ENCODE measurements at places on chromosomes 7 and 10. TPM values are rescaled to one million over a fixed set of nuclear protein-coding genes. Genes with fewer than 3 reads are reported as not detected.

DNA sequence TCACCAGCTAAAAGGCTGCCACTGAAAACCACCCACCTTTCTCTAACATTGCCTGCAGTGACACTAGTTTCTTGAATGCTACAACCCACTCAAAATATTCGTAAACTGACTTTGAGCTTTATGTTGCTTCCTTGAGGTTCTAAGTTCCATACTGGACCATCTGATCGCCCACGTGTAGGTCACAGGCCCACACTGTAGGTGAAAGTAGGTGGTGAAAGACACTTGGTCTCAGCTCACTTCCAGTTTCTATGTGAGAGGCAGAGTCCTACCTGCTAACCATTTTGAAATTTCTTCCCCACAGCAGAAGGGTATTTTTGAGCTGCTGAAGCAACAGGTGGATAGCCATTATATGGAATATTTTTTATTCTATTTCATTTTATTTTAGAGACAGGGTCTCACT is 97.3 kb downstream of the MYO3A start:
- DNase-seq = no peak
- H3K36me3 ChIP-seq = no peaks in the 10 kb centered on the region
- H3K4me1 ChIP-seq = no peaks in the 10 kb centered on the region
- H3K27ac ChIP-seq = no peak overlapping the region
- H3K27me3 ChIP-seq = no peaks in the 10 kb centered on the region
- H3K4me3 ChIP-seq = no peak overlapping the region

GRCh38 chr10:73413108-73413527 is 740 bp downstream of the ANXA7 start:
- peaks cover 8% of the 10 kb centered on the region for H3K4me1 ChIP-seq
- H3K36me3 ChIP-seq = no peaks in the 10 kb centered on the region
- H3K27ac ChIP-seq = peak overlapping the region; percentile 97
- DNase-seq = peak; percentile 47
- peak overlapping the region; percentile 89 for H3K4me3 ChIP-seq

DNA sequence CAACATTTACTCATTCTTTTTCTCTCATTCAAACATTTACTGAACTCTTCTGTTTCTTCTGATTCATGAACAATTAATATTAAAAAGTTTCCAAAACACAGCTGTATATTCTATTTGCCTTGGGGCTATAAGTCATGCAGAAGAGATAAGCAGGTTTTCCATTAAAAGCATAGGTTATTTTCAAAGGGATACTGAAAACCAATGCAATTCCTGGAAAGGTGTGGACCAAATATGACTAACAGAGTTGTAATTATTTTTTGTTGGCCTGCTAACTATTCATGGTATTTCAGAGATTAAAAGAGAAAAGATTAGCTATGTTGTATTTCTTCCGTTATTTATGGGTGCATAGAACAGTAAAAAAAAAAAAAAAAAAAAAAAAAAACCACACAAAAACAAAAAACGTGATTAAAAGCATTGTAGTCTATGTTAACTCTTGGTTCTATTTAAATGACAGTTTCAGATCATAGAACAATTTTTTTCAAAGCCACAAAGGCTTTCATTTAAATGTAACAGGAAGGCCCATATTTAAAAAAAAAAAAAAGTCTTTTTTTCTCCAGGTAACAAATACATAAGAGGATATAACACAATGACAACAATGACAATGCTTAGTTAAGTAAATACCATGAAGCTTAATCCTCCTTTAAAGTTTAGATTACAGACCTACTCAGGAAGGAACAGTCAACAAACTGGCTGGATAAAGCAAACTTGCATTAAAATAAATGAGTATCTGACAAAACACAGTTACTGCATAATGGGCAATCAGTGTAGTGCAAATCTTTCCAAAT is 1042.9 kb downstream of the GATA3 start:
- no peaks in the 10 kb centered on the region for H3K4me1 ChIP-seq
- no peaks in the 10 kb centered on the region for H3K27me3 ChIP-seq
- no peak overlapping the region for H3K27ac ChIP-seq
- no peak for DNase-seq

GRCh38 chr7:135659159-135659846 is 3.0 kb upstream of the STMP1 start:
- no peak overlapping the region for H3K4me3 ChIP-seq
- DNase-seq = no peak
- no peaks in the 10 kb centered on the region for H3K36me3 ChIP-seq
- H3K27ac ChIP-seq = no peak overlapping the region
- H3K4me1 ChIP-seq = peaks cover 11% of the 10 kb centered on the region
- no peaks in the 10 kb centered on the region for H3K27me3 ChIP-seq

- no peak overlapping the region for H3K27ac ChIP-seq
- DNase-seq = peak; percentile 83
- no peaks in the 10 kb centered on the region for H3K27me3 ChIP-seq
- no peaks in the 10 kb centered on the region for H3K36me3 ChIP-seq
- no peak overlapping the region for H3K4me3 ChIP-seq
Measured at GRCh38 chr10:3239066-3239919, 66.7 kb upstream of the PITRM1 start.

GRCh38 chr10:72031706-72032105 is 56.6 kb downstream of the SPOCK2 start:
- H3K4me3 ChIP-seq = peak overlapping the region; percentile 24
- DNase-seq = no peak
- peak overlapping the region; percentile 80 for H3K27ac ChIP-seq
- peaks cover 76% of the 10 kb centered on the region for H3K4me1 ChIP-seq

- H3K27ac ChIP-seq = no peak overlapping the region
- peaks cover 15% of the 10 kb centered on the region for H3K4me1 ChIP-seq
- peak; percentile 68 for DNase-seq
- no peaks in the 10 kb centered on the region for H3K27me3 ChIP-seq
Measured at GRCh38 chr7:98836811-98837629, 32.8 kb downstream of the TMEM130 start.

DNA sequence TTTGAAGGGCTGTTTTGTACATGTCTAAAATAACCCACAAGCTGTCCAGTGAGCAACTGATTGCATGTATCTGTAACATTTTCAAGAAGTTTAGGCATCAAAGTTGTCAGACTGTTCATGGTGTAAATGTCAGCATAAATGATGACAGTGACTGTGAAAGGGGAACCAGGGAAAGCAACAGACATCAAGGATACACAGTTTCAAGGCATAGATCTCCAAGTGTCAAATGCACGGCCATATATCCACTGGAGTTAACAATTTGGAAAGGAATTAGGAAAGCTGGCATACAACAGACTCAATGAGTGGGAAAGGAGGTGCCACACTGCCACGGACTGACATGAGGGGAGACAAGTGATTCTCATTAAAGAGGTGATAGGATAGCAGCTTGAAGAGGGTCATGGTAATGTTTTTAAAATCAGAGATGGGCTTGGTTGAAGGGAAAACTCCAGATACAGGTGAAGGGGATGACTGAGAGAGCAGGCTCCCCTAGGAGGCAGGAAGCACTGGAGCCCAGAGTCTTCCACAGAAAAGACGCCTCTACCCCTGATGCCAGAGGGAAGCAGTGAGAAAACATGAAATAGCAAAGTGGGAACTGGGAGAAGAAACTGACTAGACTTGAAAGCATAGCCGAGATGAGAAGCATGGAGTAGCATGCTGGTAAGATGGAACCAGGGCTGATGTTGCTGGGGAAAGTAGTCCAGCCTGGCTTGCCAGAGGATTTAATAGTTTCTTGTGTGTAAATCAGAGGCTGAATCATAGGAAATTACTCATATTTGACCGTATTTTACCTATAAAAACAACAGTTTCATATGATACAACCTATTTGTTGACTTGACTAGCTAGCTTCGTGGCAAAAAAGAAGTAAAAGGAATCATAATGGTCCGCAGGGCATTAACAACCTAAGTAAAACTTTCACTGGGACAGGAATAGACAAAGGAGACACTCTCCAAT is 18.6 kb downstream of the NSMCE4A start:
- H3K4me3 ChIP-seq = no peak overlapping the region
- H3K36me3 ChIP-seq = no peaks in the 10 kb centered on the region
- no peaks in the 10 kb centered on the region for H3K27me3 ChIP-seq
- no peak overlapping the region for H3K27ac ChIP-seq

GRCh38 chr10:113007343-113007771 is 57.3 kb downstream of the TCF7L2 start:
- H3K27ac ChIP-seq = no peak overlapping the region
- no peaks in the 10 kb centered on the region for H3K36me3 ChIP-seq
- no peak for DNase-seq

DNA sequence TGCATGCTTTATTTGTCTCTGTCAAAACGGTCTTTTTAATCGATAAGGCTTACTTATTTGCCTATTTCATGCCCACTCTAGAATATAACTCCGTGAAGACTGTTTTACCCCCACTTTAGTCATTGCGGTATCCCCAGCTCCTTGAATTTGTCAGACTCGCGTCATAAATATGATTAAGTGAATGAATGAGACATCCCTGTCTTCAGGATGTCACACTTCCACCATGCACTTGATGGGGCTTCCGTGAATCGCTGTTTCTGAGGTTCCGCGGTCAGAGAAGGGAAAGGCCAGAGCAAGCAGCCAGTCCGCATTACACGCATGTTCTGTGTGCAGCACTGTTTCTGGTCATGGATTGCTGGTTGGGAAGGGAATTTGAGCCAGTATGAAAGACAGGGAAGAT is 138.8 kb downstream of the CELF2 start:
- DNase-seq = no peak
- H3K4me3 ChIP-seq = no peak overlapping the region
- no peaks in the 10 kb centered on the region for H3K36me3 ChIP-seq
- no peaks in the 10 kb centered on the region for H3K27me3 ChIP-seq
- no peaks in the 10 kb centered on the region for H3K4me1 ChIP-seq

GRCh38 chr10:130519791-130520190 is 383.6 kb downstream of the GLRX3 start:
- no peaks in the 10 kb centered on the region for H3K27me3 ChIP-seq
- H3K4me3 ChIP-seq = no peak overlapping the region
- H3K27ac ChIP-seq = no peak overlapping the region
- no peaks in the 10 kb centered on the region for H3K4me1 ChIP-seq
- DNase-seq = no peak

DNA sequence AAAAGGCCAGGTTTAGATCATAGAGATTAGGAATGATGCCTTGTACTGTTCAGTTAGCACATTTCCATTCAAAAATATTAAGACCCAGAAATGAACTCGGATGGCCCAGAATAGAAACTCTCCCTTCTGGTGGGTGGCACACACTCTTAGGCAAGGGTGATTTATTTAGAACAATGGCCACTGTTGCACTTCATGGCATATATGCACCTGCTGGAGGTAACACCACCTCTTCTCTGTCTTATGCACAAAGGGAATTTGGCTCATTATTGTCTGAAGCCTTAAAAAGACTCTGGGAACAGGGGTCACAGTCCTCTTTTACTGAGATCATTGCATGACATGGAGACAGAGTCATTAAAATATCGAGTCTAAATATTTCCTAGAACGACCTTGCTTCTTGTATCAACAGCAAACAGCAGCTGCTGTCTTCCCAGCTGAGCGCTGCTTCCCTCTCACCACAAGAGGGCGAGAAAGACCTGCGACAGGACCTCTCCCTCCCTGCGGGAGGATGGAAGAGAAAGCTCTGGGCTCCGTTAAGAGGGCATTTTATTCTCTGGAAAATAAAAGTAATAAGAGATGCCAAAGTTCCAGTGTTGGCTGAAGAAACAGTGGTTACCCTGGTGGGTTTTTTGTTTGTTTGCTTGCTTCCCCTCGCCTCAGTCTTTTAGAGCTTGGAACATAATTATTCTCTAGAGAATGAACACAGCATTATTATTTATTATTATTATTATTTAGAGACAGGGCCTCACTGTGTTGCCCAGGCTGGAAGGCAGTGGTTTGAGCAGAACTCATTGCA is 13.5 kb upstream of the BAMBI start:
- no peak overlapping the region for H3K4me3 ChIP-seq
- no peaks in the 10 kb centered on the region for H3K27me3 ChIP-seq
- no peak overlapping the region for H3K27ac ChIP-seq
- no peaks in the 10 kb centered on the region for H3K36me3 ChIP-seq

DNA sequence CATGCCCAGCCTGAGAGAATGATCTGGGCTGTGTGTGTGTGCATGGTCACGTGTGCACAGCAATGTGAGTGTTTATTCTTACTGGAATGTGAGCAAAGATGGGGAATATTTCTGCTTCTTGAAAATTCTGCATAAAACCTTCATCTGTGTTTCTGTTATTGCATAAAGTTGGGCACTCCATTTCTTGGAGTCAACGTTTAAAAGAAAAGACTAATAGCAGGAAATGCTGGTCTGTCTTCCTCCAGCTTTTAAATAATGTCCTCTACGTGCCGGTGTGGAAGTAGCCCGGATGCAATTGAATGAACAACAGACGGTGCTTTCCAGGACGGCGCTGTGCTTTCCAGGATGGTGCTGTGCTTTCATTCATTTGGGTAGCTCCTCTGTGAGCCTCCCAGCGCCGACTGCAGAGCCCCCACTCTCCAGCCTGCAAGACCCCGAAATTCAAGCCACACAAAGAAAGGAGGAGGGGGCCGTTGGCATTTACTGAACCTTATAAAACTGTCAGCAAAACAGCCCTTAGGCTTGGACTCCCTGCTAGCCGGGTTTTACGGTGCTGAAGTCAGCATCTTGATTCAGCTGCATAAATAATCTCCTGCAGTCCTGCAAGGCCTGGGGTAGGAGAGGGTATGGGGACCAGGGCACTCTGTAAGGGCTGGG is 158.2 kb upstream of the PRKCQ start:
- H3K27ac ChIP-seq = no peak overlapping the region
- no peaks in the 10 kb centered on the region for H3K36me3 ChIP-seq
- no peak overlapping the region for H3K4me3 ChIP-seq
- H3K4me1 ChIP-seq = no peaks in the 10 kb centered on the region
- H3K27me3 ChIP-seq = no peaks in the 10 kb centered on the region
- peak; percentile 16 for DNase-seq

GRCh38 chr10:62755662-62756653 is 48.6 kb upstream of the ADO start:
- H3K4me3 ChIP-seq = no peak overlapping the region
- H3K36me3 ChIP-seq = no peaks in the 10 kb centered on the region
- H3K4me1 ChIP-seq = peaks cover 8% of the 10 kb centered on the region
- H3K27ac ChIP-seq = no peak overlapping the region

GRCh38 chr10:125820701-125821100 is 2.4 kb downstream of the UROS start:
- no peak overlapping the region for H3K4me3 ChIP-seq
- H3K27me3 ChIP-seq = no peaks in the 10 kb centered on the region
- no peak overlapping the region for H3K27ac ChIP-seq
- no peak for DNase-seq
- peaks cover 17% of the 10 kb centered on the region for H3K4me1 ChIP-seq
- no peaks in the 10 kb centered on the region for H3K36me3 ChIP-seq

- H3K4me1 ChIP-seq = no peaks in the 10 kb centered on the region
- no peak overlapping the region for H3K27ac ChIP-seq
- no peaks in the 10 kb centered on the region for H3K27me3 ChIP-seq
Measured at GRCh38 chr7:69837387-69838068, 239.3 kb downstream of the AUTS2 start.

DNA sequence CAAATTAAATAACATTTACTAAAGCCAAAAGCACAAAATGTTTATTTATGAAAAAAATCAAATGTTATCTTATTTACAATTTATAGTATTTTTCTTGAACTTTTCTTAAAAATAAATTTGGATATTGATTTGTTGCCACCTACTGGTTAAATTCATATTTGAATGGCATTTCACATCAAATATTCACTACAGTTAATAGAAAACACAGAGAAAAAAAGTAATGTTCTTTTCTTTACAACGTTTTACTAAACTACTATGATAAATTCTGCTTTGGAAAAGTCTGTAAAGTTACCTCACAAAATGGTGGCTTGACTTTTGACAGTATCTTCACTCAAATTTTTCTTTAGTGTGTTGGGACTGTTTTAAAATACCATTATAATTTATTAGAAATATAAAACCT is 52.7 kb downstream of the SRPK2 start:
- no peaks in the 10 kb centered on the region for H3K27me3 ChIP-seq
- H3K4me3 ChIP-seq = no peak overlapping the region
- no peaks in the 10 kb centered on the region for H3K4me1 ChIP-seq
- H3K27ac ChIP-seq = no peak overlapping the region

PLAC9 gene
- polyA plus RNA-seq = 47.0 TPM

ZNF722 gene
- 1.2 TPM for polyA plus RNA-seq

GRB10 gene
- 54.0 TPM for polyA plus RNA-seq

ACHE gene
- 5.1 TPM for polyA plus RNA-seq

EPHA1 gene
- 9.8 TPM for polyA plus RNA-seq

All from testis (tissue), 5 donors.